ENCODE measurements at places on chromosomes 12 and 14.

GRCh38 chr12:12964255-12964654 is 12.3 kb upstream of the GPRC5D start:
- no peak for DNase-seq

- DNase-seq = no peak
Measured at GRCh38 chr12:131862994-131863710, 31.3 kb upstream of the ULK1 start.

DNA sequence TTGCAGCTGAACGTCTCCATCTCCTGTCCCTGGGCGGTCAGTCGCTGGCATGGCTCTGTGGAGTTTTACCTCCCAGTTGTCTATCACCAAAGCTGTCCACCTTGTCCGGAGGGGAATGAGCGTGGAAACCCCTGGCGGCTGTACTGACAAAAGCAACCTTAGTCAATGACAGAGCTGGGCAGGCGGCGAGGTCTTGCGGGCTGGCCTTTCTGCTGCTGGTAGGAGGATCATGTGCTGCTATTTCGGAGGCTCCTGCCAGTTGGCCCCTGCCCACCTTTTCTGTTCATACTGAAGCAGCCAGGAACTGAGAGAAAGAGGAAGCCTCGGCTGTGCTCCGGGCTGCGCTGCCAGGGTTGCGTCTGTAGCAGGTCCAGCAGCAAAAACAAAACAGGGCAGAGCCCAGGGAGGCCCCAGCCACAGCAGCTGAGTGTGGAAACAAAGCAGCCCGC is 57.7 kb downstream of the HMGA2 start:
- no peak for DNase-seq

- DNase-seq = no peak
Measured at GRCh38 chr14:61838661-61839245, 76.5 kb downstream of the SNAPC1 start.

- no peak for DNase-seq
Measured at GRCh38 chr14:35881280-35881679, 55.1 kb downstream of the BRMS1L start.

DNA sequence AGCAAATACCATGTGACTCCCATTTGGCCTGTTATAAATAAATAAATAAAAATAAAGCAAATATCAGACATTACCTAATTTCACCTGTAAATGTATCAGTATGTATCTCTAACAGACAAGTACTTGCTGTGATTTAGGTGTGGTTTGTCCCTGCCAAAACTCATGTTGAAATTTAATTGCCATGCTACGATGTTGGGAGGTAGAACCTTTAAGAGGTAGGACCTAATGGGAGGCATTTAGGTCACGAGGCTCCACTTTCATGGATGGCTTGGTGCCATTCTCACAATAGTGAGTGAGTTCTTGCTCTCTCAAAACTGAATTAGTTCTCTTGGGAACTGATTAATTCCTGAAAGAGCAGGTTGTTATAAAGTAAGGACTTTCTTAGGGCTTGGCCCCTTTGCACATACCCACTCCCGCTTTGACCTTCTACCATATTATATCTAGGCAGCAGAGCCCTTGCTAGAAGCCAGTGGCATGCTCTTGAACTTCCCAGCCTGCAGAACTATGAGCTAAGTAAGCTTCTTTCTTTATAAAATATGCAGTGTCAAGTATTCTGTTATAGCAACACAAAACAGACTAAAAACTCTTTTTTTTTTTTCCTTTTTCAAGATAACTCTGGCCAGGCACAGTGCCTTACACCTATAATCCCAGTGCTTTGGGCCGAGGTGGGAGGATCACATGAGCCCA is 26.0 kb downstream of the VEZT start:
- DNase-seq = no peak

- DNase-seq = no peak
Measured at GRCh38 chr12:47841501-47841900, 21.8 kb upstream of the HDAC7 start.

GRCh38 chr14:65788876-65789275 is 376.3 kb downstream of the FUT8 start:
- DNase-seq = no peak

DNA sequence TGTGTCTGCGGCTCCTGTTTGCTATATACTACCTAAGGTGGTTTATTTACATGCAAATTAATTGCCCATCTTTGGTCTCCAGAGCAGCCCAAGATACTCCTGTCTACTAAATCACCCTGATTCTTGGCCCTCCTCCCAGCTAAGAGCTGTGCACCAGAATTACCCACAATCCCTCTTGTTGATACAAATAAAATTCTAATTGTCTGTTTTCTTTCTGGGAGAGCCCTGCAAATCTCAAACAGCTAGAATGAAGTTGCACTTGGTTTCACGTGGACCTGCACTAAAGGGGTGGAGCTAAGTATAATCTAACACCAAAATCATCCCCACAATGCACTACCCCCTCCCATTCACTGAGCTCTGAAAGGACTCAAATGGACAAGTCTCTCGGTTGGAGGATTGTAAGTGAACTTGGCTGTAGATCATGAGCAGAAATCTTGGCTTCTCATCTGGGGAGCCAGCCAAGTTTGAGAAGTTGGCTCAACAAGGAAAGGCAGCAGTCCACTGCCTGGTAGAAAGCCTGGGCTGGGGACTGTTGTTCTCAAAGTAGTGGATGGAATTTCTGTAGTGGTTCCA is 6.6 kb downstream of the MAX start:
- no peak for DNase-seq

DNA sequence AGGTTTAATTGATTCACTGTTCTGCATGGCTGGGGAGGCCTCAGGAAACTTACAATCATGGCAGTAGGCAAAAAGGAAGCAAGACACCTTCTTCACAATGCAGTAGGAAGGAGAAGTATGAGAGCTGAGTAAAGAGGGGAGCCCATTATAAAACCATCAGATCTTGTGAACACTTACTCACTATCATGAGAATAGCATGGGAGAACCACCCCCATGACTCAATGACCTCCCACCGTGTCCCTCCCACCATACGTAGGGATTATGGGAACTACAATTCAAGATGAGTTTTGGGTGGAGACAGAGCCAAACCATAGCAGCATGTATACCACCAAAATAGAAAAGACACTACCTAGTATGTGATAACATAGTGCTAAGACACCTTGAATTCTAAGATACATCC is 2.9 kb upstream of the HMGA2 start:
- DNase-seq = no peak
